Right atrium auricular region (tissue), 2 donors: ENCODE measurements at places on chromosomes 3 and 15. TPM values are rescaled to one million over a fixed set of nuclear protein-coding genes. Genes with fewer than 3 reads are reported as not detected.

DNA sequence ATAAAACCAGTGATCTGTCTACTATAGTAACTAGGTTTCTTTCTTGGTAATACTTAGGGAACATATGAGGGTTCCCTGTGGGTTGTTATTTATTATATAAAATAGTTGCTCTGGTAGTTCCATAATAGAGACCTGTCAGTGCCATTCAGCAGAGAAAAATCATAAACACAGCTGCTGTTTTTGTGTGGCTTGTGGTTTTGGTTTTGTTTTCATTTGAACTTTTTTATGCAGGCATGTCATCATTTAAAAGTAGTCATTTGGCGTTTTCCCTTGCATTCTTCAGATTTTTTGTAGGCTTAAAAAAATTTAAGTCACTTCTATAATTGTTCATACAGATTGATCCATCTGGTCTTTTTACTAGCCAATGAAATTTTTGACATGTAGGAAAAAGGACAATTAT lies 47.9 kb downstream of the PIK3CA start:
- DNase-seq, result no peak

GRCh38 chr15:83108266-83109219 lies 1.1 kb downstream of the TM6SF1 start:
- peak; percentile 72 for DNase-seq

GRCh38 chr3:123122525-123123315 lies 55.9 kb downstream of the PDIA5 start:
- DNase-seq, result no peak

DNA sequence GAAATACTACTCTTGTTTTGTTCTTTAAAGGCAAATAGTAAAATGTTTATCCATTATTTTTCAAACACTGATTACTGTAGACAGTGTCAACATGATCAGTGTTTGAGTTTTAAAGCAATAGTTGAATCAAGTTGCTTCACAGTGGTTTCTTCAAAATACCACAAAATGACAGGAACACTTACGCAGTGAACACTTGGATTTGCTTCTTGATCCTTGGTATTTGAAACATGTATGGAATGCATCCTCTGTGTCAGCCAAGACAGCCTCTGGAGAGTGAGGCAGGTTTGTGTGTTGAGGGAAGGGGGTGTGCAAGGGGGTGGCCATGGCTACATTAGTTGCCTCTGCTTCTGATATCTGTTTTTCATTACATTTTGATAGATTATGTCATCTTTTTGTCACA lies 413.0 kb downstream of the RBMS3 start:
- DNase-seq, result no peak

SLC27A2 gene
- total RNA-seq, result not detected

DNA sequence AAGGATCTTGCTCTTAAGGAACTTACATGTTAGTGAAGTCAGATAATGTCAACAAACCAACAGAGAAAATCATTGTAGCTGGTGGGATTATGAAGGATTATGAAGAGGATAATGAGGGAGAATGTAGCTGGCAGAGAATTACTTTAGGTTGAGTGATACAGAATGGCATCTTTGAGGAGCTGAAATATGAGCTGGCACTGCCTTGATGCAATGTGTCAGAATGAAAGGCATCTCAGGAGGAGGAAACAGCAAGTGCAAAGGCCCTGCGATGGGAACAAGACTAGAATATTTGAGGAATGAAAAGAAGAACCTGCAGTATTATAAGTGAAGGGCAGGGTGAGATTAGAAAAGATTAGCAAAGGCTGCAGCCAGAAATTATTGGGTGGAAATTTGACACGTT lies 237.2 kb upstream of the ADAMTS9 start:
- DNase-seq, result no peak

ERC2 gene
- 4.0 TPM for total RNA-seq
